ENCODE measurements at places on chromosomes 16 and 17. TPM values are rescaled to one million over a fixed set of nuclear protein-coding genes. Genes with fewer than 3 reads are reported as not detected.

GRCh38 chr17:67922503-67922902 lies 73.8 kb downstream of the C17orf58 start:
- H3K4me3 ChIP-seq: no peak overlapping the region
- no peaks in the 10 kb centered on the region for H3K4me1 ChIP-seq
- no peak for DNase-seq
- H3K36me3 ChIP-seq: no peaks in the 10 kb centered on the region
- H3K27me3 ChIP-seq: no peaks in the 10 kb centered on the region

DNA sequence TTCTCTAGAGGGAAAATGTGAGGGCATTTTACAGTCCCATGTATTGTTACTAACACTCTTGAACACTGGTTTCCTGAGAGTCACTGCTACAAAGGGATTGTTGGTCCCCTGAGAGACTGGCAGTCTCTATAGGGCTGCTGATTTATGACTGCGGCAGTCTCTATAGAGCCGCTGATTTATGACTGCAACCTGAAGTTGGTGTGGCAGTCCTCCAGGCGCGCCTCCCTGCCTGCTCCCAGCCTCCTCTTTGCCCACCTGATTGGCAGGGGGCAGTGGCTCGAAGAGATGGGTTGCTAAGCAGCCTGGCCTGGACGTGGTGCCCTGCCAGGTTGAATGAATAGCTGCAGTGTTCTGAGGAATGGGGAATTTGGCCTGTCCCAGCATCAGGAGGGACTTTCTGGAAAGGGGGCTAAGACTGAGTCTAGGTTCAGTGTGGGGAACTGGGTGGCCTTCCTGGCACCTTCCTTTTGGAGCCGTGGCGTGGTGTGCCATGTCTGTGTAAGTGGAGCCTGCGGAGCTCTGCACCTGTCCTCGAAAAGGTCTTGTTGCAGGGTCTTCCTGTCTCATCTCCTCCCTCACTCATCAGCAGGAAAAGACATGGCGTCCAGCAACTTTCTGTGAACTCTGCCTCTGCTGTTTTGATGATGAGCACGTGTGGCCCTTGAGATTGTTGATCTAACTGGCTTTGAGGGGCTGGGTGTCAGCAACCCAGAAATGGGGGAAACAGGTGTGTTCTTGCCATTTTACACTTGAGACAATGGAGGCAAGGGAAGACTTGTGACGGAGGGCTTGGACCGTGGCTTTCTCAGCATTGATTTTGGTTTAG lies 24.9 kb downstream of the SAP30BP start:
- no peak overlapping the region for H3K4me3 ChIP-seq
- DNase-seq: peak; percentile 80
- no peaks in the 10 kb centered on the region for H3K27me3 ChIP-seq
- H3K27ac ChIP-seq: peak overlapping the region; percentile 88
- H3K36me3 ChIP-seq: no peaks in the 10 kb centered on the region

GRCh38 chr17:45410144-45411091 lies 22.3 kb downstream of the ARHGAP27 start:
- H3K27me3 ChIP-seq: no peaks in the 10 kb centered on the region
- H3K36me3 ChIP-seq: no peaks in the 10 kb centered on the region
- H3K4me1 ChIP-seq: peaks cover 7% of the 10 kb centered on the region
- H3K27ac ChIP-seq: peak overlapping the region; percentile 54
- peak overlapping the region; percentile 12 for H3K4me3 ChIP-seq

DNA sequence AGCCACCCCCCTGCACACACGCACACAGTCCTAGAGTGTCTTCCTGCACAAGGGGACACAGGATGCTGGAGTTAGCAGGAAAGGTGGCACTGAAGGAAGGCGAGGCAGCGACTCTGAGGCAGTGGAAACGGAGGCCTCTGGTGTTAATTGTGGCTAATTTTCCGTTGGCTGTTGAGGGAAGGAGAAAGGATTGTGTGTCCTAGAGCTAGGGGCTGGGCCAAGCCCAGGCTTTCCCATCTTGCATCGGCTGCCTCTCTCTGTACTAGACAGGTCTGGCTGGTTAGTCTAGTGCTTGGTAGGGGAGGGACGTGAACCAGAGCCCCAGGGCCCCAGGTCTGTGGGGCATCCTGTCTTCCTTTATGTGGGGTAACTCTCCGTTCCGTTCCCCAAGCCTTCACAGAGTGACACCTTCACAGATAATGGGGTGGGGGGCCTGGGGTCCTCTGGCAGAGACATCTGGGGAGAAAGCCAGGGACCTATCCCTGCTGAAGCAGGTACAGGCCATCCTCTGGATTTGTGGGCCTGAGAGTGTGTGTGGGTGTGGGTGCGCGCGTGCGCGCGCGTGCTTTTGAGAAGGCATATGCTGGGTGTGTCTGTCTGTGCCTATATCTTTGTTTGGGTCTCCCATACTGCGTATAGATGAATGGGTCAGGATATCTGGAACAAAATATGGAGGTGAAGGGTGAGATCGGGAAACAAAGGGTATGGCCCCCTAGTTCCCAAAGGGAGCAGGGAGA lies at the start of gene CHD3:
Gene CHD3 (plus strand): TSS at position 606 of the 737 bp plus-strand sequence. CDS start 212 bp downstream, outside the sequence.
- no peaks in the 10 kb centered on the region for H3K27me3 ChIP-seq
- H3K27ac ChIP-seq: peak within 1 kb of the TSS; percentile 97
- DNase-seq: peak; percentile 87
- H3K4me1 ChIP-seq: peaks cover 19% of the 10 kb centered on the region
- H3K4me3 ChIP-seq: peak within 1 kb of the TSS; percentile 90

GRCh38 chr17:6387442-6387841 lies 47.5 kb downstream of the AIPL1 start:
- no peaks in the 10 kb centered on the region for H3K27me3 ChIP-seq
- no peak overlapping the region for H3K4me3 ChIP-seq
- no peaks in the 10 kb centered on the region for H3K36me3 ChIP-seq
- H3K4me1 ChIP-seq: no peaks in the 10 kb centered on the region
- no peak for DNase-seq

DNA sequence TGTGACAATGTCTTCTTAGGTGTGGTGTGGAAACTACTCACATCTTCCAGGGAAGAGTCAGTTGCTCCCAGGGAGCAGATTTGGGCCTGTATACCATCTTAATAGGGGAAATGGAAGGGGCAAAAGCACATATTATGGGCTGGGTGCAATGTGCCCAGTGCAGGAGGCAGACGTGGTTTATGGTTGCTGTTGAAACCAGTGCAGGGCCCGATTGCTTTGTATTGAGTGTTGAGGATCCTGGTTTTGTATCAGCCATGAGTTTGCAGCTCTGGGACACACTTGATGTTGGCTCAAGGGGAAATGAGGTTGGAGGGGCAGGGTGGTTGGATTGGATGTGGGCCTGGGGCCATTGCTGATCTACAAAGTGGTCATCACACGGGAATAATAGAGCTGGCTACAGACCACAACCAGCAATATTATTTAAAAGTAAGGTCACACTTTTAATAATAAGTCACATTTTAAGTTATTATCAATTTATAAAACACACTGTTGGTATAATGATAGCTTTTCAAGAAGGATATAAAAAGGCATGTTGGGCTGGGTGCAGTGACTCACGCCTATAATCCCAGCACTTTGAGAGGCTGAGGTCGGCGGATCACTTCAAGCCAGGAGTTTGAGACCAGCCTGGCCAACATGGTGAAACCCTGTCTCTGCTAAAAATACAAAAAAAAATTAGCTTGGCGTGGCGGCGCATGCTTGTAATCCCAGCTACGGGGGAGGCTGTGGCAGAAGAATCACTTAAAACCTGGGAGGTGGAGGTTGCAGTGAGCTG lies 302.4 kb downstream of the SEC14L1 start:
- H3K4me3 ChIP-seq: no peak overlapping the region
- no peaks in the 10 kb centered on the region for H3K27me3 ChIP-seq
- DNase-seq: no peak

GRCh38 chr17:29587591-29587990 lies 1.9 kb downstream of the GIT1 start:
- DNase-seq: no peak
- H3K27me3 ChIP-seq: no peaks in the 10 kb centered on the region

DNA sequence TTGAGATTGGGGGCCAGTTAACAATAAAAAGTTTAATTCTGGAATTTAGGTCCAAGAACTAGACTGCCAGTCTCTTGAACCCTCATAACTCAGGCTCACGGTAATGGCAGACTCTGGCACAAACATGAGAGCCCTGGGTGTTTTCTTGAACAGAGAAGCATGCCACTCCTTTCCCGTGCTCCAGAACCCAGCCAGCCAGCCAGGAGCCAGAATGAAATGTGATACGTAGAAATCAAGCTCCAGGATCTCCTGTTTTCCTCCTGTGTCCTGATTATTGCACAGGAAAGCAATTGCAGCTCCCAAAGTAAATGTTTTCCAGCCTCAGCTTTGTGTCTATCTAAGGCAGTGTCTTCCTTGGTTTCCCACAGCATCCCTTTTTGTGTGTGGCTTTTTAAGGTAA lies 46.2 kb upstream of the NOL11 start:
- no peaks in the 10 kb centered on the region for H3K27me3 ChIP-seq
- H3K4me3 ChIP-seq: no peak overlapping the region
- H3K36me3 ChIP-seq: no peaks in the 10 kb centered on the region
- peak; percentile 62 for DNase-seq
- H3K27ac ChIP-seq: no peak overlapping the region

GRCh38 chr16:27598220-27598619 lies 48.3 kb downstream of the KATNIP start:
- no peak overlapping the region for H3K4me3 ChIP-seq
- H3K27me3 ChIP-seq: no peaks in the 10 kb centered on the region
- DNase-seq: no peak
- no peak overlapping the region for H3K27ac ChIP-seq

- no peaks in the 10 kb centered on the region for H3K27me3 ChIP-seq
- no peak for DNase-seq
- H3K4me1 ChIP-seq: no peaks in the 10 kb centered on the region
Measured at GRCh38 chr16:23584186-23585076, 11.7 kb downstream of the NDUFAB1 start.

DNA sequence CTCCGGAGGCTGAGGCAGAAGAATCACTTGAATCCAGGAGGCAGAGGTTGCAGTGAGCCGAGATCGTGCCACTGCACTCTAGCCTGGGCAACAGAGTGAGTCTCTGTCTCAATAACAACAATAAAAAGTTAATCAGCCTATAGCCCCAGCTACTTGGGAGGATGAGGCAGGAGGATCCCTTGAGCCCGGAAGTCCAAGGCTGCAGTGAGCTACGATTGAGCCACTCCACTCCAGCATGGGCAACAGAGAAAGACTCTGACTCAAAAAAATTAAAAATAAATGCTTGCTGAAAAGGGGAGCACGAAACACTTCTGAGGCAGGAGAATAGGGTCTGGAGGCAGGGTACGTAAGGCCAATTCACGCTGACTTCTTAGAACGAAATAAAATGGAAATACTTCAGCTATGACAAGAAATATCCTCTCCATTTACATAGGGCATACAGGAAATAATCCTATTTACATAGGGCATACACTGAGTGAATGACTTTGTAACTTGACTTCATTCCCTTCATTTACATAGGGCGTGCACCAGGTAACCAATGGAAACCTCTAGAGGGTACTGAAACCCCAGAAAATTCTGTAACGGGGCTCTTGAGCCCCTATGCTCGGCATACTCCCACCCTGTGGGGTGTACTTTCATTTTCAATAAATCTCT lies 3.2 kb upstream of the PRPSAP1 start:
- H3K27ac ChIP-seq: no peak overlapping the region
- no peak for DNase-seq
- peaks cover 4% of the 10 kb centered on the region for H3K4me1 ChIP-seq
- no peak overlapping the region for H3K4me3 ChIP-seq
- H3K36me3 ChIP-seq: no peaks in the 10 kb centered on the region

DNA sequence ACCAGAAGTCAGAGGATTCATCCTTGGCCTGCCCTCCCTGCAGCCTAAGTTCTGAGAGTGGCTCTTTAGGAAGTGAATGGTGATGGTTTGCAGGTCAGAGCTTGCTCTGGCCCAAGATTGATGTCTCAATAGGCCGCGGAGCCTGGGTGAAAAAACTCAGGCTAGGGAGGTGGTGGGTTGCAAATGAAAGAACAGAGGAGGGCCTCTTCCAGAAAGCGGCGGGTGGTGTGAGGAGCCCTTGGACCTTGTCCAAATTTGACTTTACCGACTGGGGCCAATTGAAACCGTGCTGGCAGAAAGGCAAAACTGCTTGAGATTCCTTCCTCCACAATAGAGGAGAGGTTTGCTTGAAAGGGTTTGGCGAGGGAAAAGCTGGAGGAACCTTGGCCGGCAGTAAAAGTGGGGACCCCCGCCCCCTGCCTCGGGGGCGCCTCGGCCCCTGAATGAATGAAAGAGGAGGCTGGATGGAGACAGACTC lies 331.3 kb downstream of the SEC14L1 start:
- no peaks in the 10 kb centered on the region for H3K36me3 ChIP-seq
- peak overlapping the region; percentile 74 for H3K27ac ChIP-seq
- DNase-seq: peak; percentile 78
- peaks cover 22% of the 10 kb centered on the region for H3K4me1 ChIP-seq
- no peak overlapping the region for H3K4me3 ChIP-seq
- no peaks in the 10 kb centered on the region for H3K27me3 ChIP-seq

DNA sequence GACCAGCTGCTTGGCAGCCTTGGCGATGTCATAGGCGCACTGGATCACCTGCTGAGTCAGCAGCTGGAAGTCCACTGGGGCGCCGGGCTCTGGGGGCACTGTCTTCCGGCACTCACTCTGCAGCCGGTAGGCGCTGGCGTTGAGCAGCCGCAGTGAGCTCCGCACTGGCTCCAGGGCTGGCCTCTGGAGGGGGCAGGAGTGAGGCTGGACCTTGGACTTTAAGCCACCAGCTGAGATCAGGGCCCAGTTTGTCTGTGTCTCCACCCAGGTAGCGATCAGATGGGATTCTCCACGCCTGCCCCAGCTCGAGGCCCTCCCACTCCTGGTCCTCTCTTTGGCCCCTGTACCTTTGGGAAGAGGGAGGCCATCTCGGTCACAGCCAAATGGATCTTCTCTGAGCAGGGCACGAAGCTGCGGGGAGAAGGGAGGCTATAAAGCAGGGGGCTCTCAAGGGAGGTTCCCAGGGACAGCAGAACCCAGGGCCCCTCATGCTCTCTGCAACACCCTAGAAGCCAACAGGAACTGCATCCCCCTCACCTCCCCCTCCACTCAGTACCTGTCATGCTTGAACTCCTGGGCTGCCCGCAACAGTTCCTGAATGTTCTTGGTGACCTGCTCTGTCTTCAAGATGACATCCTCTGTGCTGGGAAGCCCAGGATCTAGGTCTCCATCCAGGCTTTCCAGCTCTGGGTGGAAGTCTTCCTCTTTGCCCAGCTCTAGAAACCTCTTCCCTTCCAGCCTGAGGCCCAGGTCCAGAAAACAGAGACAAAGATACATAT lies 6.4 kb downstream of the TP53I13 start:
- peaks cover 23% of the 10 kb centered on the region for H3K36me3 ChIP-seq
- H3K4me3 ChIP-seq: no peak overlapping the region
- no peak for DNase-seq
- H3K27ac ChIP-seq: no peak overlapping the region
- no peaks in the 10 kb centered on the region for H3K27me3 ChIP-seq
- H3K4me1 ChIP-seq: no peaks in the 10 kb centered on the region

GRCh38 chr17:13204607-13205237 lies 186.9 kb upstream of the ELAC2 start:
- no peak overlapping the region for H3K27ac ChIP-seq
- H3K36me3 ChIP-seq: no peaks in the 10 kb centered on the region
- no peaks in the 10 kb centered on the region for H3K27me3 ChIP-seq
- no peak overlapping the region for H3K4me3 ChIP-seq
- DNase-seq: no peak

The CDK3 gene
- 16.9 TPM for total RNA-seq

The KRTAP1-5 gene
- 0.51 TPM for total RNA-seq

The ADORA2B gene
- total RNA-seq: 1.3 TPM

The MYO15A gene
- 8.3 TPM for total RNA-seq

The CNP gene
- 85.8 TPM for total RNA-seq

The CCDC144A gene
- total RNA-seq: 24.7 TPM

The SNAI3 gene
- total RNA-seq: 2.8 TPM

The ALDH3A1 gene
- 12.8 TPM for total RNA-seq

The TBC1D3 gene
- total RNA-seq: not detected

The LGALS9C gene
- total RNA-seq: 0.18 TPM

The ASPHD1 gene
- 5.1 TPM for total RNA-seq
